Fibroblast of upper back skin (primary cell): ENCODE measurements at places on chromosomes 7 and 10.

GRCh38 chr7:47672977-47673381, 91.1 kb upstream of the TNS3 start:
- DNase-seq = no peak

GRCh38 chr10:118980135-118980865, 49.2 kb upstream of the NANOS1 start:
- DNase-seq = no peak

DNA sequence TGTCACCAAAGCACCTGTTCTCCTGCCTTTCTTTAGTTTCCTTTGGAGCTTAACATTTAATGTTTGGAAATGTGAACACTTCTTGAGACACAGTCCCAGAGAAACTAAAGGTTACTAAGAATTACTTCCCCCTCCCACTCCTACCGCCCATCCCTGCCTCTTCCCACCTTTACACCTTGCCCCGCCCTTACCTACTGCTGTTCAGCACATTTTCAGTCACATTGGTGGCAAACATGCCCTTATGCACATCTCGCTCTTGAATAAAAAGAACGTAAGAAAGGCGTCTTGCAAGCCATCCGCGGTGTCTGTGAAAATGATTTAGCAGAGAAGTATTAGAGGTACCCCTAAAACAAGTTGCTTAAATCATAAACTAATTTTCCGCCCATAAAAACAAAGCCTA, 8.2 kb downstream of the GPAM start:
- no peak for DNase-seq

- DNase-seq = no peak
Measured at GRCh38 chr10:36277459-36277858, 635.4 kb upstream of the FZD8 start.

GRCh38 chr10:86888585-86889381, 68.6 kb downstream of the MMRN2 start:
- peak; percentile 71 for DNase-seq

- DNase-seq = peak; percentile 24
Measured at GRCh38 chr7:133698127-133698526, 429.0 kb upstream of the LRGUK start.

DNA sequence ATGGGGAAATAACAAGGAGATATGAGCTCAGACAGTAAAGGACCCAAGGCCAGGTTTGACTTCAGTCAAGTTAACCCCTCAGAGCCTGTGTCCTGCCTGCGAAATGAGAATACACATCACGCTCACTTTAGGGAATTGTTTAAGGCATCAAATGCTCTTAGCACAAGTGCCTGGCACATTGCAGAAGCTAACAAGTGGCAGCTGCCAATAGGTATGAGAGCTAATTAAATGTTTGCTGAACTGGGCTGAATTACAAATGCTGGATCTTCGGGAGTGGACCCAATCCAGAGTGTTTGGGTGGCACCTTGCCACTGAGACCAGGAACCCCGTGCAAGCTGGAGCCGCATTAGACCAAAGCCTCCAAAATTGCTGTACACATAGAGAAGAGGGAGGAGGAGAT, 136.8 kb downstream of the C10orf90 start:
- no peak for DNase-seq

DNA sequence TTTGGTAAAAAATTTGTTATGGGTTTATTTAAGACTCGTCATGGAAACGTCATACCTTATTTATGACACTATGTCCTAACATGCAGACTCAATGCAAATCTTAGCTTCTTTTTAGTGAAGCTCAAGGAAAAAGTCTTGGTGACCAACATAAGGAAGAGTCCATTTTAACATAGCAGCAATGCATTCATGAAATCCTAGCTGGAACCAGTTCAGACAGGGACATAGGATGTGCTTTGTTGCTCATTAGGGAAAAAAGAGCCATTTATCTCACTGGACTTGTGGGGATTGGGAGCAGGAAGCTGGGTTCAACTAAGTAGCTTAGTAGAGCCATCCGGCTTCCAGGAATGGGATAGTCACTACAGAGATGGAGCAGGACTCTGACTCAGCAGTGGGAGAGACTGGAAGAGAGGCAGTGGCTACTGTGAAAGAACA, 100.7 kb upstream of the DKK1 start:
- peak; percentile 69 for DNase-seq

GRCh38 chr10:98957801-98958200, 277.9 kb downstream of the HPSE2 start:
- peak; percentile 30 for DNase-seq

DNA sequence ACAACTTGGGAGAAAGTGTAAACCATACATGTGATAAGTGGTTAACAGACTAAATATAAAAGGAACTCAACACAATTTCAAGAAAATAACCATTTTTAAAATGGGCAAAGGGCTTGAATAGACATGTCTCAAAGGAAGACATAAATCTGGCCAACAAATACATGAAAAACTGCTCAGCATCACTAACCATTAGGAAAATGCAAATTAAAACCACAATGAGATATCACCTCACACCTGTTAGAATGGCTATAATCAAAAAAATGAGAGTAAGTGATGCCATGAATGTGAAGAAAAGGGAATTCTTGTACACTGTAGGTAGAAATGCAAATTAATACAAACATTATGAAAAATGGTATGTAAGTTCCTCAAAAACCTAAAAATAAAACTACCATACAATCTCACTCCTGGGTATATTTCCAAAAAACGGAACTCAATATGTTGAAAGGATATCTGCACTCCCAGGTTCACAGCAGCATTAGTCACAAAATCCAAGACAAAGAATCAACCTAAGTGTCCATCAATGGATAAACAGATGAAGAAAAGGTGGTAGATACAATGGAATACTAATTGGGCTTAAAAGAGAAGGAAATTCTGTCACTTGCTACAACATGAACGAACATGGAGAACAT, 5.6 kb downstream of the SNX13 start:
- no peak for DNase-seq

- DNase-seq = no peak
Measured at GRCh38 chr7:28977881-28978280, 19.8 kb upstream of the TRIL start.

DNA sequence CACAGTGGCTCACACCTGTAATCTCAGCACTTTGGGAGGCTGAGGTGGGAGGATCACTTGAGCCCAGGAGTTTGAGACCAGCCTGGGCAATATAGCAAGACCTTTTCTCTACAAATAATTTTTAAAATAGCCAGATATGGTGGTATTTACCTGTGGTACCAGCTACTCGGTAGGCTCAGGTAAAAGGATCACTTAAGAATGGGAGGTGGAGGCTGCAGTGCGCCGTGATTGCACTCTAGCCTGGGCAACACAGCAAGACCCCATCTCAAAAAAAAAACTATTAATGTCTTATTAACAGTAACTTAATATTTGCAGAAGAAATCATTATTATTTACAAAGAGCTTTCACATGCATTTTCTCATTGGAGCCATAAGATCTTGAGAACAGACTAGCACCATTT, 103.6 kb downstream of the SGMS1 start:
- DNase-seq = no peak

DNA sequence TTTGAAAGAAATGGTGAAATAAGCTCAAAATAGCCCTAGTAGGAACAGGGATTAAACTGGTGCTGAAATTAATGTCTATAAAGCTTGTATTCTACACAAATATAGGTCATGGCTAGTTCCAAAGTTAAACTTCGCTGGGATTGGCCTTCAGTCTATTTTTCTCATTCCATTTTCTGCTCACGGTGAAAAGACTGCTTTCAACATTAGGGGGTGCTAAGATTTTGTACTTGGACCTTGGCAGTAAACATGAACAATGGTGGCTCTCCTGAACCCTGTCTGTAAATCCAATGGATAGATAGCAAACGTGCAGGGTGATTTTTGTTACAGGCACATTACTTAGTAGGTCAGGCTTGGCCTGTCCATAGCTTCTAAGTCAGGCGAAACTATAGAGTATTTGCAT, 36.0 kb upstream of the RSU1 start:
- DNase-seq = peak; percentile 66

- peak; percentile 54 for DNase-seq
Measured at GRCh38 chr7:155380221-155380861, 77.6 kb upstream of the EN2 start.

GRCh38 chr10:98047009-98047741, 16.8 kb upstream of the CRTAC1 start:
- no peak for DNase-seq

DNA sequence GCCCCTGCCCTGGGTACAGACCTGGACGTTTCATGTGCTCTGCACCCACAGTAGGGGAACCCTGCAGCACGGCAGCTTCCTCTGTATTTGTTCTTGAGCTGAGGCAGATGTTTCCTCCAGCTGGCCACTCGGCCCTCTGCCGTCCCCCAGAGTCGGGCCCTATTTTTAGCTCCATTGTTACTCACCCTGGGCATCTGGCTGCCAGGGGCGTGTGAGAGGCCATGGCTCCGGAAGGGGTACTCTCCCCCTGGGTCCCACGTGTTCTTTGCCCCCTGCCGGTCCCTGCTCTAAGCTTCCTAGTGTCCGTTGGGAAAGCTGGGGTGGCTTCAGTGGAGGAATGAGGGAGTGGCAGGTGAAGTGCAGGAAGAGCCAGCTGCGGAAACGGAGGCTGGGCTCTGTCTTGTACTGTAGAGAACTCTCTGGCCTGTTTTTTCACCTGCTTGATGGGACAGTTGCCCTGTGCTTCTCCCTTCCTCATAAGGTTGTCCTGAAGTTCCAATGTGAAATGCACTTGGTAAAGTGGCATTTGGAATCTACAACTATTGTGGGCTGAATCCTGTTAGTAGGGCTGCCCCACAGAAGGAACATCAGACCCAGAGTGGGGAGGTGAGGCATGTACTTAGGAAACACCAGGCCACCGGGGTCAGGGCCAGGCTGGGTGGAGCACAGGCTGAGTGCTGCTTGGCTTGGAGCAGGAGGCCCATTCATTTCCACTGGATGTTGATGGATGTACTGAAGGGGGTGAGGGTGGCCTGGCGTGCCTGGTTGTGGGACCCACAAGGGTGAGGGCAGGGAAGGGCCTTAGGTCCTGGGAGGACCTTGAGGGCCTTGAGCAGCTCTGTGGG, 30.6 kb downstream of the PALD1 start:
- no peak for DNase-seq

DNA sequence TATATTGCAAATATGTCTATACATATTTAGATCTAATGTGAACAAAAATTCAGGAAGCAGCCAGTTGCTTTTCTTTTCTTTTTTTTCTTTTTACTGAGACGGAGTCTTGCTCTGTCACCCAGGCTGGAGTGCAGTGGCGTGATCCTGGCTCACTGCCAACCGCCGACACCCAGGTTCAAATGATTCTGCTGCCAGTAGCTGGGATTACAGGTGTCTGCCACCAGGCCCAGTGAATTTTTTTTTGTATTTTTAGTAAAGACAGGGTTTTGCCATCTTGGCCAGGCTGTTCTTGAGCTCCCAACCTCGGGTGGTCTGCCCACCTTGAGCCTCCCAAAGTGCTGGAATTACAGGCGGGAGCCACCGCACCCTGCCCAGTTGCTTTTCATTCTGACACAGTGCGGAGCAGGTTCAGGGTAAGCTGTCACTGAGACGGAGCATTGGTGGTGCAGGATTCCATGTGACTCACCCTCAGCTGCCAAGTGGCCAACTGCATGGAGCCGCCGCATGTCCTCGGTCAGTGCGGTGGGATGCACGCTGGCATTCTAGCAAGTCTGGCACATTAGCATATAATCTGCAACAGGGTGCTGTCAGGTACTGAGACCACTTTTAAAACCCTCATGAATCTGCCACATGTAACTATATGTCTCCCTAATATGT, 362.7 kb downstream of the DNAJB6 start:
- no peak for DNase-seq

GRCh38 chr10:33390046-33390445, 55.6 kb upstream of the NRP1 start:
- no peak for DNase-seq

- no peak for DNase-seq
Measured at GRCh38 chr10:75825235-75825634, 393.8 kb downstream of the LRMDA start.

DNA sequence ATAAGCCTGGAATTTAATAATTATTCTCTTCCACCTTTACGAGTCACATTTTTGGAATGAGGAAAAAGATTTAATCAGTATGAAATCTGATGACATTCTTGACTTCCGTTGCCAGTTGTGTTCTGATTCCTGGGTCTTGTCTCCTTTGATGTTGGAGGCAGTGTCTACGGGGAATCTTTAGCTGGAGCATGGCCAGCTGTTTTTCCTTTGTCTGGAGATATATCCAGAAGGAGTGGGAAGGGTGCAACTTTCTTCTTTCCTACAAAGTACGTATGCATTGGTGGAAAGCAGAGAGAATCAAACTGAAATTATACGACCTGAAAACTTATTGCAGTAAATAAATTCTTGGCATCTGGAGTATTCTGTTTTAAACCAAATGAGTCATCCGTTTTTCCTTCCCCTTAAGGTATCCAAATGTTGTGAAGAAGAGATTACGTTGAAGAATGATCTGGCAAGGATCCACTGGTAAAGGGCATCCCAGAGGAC, 6.9 kb upstream of the GNG11 start:
- peak; percentile 85 for DNase-seq

DNA sequence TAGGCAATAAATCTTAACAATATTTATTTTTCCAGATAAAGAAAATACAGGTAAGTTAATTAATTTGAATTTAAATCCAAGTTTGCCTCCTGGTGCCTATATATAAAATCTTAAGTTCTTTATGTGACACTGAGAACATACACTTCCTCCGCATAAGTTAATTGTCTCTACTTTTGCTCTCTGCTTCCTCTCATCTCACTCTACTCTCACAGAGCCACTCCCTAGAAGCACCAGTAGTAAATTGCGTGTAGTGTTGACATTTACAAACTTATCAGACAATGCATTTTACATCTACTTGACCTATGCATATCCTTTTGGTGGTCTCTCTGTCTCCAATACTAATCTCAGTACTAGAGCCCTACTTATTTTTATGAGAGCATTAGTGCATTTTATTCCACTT, 144.5 kb downstream of the ETV1 start:
- DNase-seq = no peak

- peak; percentile 85 for DNase-seq
Measured at GRCh38 chr7:191105-191980, 1.0 kb upstream of the FAM20C start.
